ENCODE measurements at places on chromosomes 4 and X.

- DNase-seq: no peak
These were observed 139.1 kb upstream of the ZIC3 start for GRCh38 chrX:137426695-137427425.

- DNase-seq: no peak
These were observed 353.0 kb upstream of the IRS4 start for GRCh38 chrX:109089359-109089758.

- peak; percentile 37 for DNase-seq
These were observed 21.0 kb upstream of the DCTD start for GRCh38 chr4:182938205-182938645.

GRCh38 chr4:173094739-173095421 lies 73.7 kb upstream of the GALNT7 start:
- DNase-seq: no peak

DNA sequence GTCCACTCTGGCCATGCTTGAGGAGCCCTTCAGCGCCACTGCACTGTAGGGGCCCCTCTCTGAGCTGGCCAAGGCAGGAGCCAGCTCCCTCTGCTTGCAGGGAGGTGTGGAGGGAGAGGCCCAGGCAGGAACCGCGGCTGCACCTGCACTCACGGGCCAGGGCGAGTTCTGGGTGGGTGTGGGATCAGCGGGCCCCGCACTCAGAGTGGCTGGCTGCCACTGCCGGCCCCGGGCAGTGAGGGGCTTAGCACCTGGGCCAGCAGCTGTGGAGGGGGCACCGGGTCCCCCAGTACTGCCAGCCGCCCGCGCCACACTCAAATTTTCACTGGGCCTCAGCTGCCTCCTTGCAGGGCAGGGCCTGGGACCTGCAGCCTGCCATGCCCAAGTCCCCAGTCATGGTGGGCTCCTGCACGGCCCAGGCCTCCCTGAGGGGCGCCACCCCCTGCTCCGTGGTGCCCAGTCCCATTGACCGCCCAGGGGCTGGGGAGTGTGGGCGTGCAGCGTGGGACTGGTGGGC lies 347.2 kb upstream of the SPOCK3 start:
- DNase-seq: no peak
